Vagina (tissue), 2 donors: ENCODE measurements at places on chromosomes 1 and 21.

GRCh38 chr1:220788900-220789299 lies 2.2 kb downstream of the MTARC1 start:
- peak; percentile 70 for DNase-seq

GRCh38 chr1:10484521-10484920 lies 9.8 kb downstream of the PEX14 start:
- no peak for DNase-seq

- no peak for DNase-seq
These were observed 395.1 kb downstream of the HLX start for GRCh38 chr1:221274373-221274772.

GRCh38 chr1:94079989-94080388 lies 41.0 kb downstream of the ABCA4 start:
- no peak for DNase-seq

- DNase-seq = no peak
These were observed 9.5 kb upstream of the DUSP23 start for GRCh38 chr1:159771127-159771895.

DNA sequence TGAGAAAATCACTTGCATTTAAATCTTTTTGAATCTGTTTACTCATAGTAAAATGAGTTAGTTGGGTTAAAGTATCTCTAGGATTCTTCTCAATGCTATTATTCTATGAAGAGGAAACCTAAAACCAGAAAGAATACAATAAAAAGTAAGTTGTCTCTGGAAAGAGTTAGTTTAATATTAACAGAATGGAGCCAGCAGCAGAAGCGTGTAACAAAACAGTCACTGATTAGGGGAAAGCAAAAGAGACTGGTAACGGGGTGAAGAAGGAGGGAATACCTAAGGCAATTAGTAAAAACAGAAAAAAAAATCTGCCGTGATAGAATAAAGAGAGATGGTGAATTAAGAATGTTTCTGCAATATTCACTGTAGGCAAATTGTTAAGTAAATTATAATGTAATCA lies 60.0 kb downstream of the NRDC start:
- DNase-seq = no peak

DNA sequence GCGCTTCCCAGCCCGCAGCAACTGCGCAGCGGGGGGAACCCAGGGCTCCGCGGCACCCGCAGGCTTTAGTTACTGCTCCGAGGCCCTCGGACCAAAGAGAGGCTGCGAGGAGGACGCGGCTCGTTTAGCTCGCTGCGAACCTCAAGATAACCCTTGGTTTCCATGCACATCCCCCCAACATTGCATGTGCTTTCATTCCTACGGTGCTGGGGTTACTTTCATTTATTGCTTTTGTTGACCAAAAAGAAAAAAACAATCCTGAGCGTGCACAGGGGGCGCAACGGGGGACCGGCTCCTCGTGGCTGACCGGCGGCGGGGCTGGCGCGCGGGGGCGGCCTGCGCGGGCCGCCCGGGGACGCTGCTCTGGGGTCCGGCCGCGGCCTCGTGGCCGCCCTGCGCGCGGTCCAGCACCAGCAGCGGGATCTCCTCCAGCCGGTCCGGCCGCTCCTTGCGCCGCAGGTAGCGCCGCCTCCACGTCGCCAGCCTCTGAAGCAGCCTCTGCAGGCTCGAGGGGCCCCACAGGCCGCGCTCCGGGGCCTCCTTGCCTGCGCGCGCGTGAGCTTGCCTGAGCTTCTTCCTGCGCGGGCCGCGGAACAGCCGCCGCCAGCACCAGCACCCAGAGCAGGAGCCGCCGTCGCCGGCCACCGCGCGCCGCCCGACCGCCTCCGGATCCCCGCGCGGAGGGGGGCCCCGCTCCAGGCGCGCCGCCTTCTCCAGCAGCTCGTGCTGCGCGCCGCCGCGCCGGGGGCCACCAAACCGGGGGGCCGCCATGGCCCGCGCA lies 77.4 kb downstream of the DESI2 start:
- DNase-seq = no peak

DNA sequence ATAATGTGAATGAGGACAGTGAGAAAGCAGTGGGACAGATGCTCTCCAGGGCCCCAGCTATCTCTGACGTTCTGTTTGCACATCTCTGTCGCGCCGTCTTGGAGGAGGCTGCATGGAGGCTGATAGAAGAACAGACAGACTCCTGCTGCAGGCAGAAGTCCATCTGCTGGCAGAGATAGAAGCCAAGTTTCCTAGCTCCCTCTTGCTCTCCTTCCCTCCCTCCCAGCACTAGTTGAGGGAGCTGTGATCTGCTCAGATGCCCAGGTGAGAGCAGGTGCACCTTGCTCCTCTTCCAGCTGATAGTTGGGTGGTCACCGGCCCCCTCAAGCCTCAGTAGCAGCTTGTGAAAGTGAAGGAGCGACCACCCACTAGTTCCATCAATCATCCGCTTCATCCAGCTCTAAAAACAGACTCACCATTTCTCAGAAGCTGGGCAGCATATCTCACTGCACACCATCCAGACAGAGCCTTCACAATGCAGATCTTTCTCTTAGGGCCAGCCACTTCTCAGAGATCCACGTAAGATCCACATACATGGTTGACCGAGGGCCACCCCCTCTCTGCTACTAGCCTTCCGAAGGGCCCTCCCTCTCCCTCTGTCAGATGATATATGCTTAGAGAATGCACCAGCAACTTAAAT lies 12.9 kb downstream of the LRRN2 start:
- no peak for DNase-seq

GRCh38 chr1:201223852-201224665 lies 33.4 kb downstream of the IGFN1 start:
- no peak for DNase-seq

- no peak for DNase-seq
These were observed 53.9 kb upstream of the ASPM start for GRCh38 chr1:197200272-197200899.

- no peak for DNase-seq
These were observed 17.1 kb downstream of the TTF2 start for GRCh38 chr1:117077267-117077666.

DNA sequence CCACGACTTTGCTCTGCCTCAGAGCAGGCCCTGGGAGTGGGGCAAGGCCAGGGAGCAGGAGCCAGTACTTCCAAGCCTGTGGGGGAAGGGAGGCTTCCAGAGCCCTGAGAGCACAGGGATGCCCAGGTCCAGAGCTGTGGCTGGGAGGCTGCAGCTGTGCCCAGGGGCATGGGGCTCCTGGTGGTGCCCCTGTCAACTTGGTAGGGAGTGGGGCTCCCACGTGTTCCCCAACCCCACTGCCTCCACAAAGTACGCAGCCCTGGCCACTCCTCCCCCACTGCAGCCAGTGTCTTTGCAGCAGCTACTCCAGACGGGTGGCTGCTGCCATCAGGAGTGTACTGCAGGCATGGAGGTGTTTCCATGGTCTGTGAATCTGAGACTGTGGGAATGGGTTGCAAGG lies 294.1 kb upstream of the SNX7 start:
- no peak for DNase-seq

- no peak for DNase-seq
These were observed 50.9 kb upstream of the SCYL3 start for GRCh38 chr1:169944621-169945020.
